ENCODE measurements at places on chromosomes 3 and 15.
A peak's percentile ranks its signal among the peaks of the same experiment; 100 is the strongest.

- no peak for DNase-seq
These were observed 6.2 kb downstream of the UBE2E1 start for GRCh38 chr3:23811919-23812318.

GRCh38 chr15:57382969-57383368 lies 6.7 kb downstream of the CGNL1 start:
- DNase-seq, result no peak

DNA sequence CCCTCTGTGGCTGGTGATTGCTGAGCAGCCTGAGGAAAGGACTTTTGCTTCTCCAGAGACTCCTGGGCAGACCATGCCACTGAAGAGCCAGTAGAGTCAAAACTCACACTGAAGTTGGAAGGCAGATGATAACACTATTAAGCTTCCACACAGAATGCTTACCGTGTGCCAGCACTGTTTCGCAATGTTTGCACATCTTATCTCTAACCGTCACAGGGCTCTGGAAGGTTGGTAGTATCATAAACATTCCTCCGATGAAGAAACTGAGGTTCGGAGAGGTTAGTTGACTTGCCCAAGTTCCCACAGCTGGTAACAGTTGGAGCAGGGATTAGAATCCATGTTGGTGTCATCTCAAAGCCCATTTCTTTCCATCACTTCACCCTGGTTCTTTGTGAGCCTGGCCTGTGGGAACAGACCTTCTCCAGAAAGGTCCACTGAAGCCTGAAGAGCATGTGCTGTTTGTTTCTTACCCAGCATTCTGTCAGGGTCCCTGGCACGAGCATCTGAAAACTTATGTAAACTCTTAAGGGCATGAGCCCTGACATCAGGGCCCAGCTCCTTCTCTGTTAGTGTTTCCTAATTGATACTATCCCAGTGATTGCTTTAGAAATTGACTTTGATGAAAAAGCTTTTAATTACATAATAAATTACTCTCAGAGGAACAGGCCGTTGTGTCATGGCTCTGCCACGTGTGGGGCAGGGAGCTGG lies 77.0 kb upstream of the PRR23C start:
- DNase-seq, result no peak

- no peak for DNase-seq
These were observed 48.8 kb upstream of the ATP2B2 start for GRCh38 chr3:10554236-10554611.

- DNase-seq, result no peak
These were observed 41.2 kb downstream of the SLC6A11 start for GRCh38 chr3:10857235-10857634.

DNA sequence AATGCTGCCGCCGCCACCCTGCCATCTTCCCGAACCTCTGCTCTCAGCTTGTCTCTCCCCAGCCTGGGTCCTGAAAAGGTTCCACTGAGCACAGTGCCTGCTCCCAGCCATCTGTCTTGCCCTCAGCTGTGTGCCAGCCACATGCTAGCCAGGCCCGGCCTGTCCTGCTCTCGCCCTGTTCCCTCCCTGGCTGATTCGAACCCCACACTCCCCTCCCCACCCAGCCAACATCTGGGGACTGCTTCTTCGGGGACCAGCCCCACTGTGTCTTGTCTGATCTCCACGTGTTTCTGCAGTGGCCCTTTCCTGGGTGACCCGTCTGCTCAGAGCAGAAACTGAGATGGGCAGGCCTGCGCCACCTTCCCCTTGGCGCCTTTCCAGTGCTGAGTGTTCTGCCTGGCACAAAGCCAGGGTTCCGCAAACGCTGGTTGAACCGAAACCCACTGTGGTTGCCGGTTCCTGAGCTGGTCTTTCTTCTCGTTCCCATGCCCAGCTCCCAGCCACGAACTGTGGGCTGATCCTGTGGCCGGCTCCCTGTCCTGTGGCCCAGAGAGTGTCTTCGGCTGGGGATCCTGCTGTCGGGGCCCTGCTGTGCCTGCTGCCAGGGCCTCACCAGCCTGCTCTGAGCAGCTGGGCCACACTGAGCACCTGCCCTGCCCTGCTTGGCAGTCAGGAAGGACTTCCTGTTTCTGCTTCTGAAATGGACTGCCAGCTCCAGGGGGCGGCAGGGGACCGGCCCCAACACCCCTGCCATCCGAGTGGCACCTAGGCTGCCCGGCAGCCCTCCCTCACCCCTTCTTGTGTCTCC lies 62.7 kb upstream of the KLF13 start:
- DNase-seq, result peak; percentile 28

DNA sequence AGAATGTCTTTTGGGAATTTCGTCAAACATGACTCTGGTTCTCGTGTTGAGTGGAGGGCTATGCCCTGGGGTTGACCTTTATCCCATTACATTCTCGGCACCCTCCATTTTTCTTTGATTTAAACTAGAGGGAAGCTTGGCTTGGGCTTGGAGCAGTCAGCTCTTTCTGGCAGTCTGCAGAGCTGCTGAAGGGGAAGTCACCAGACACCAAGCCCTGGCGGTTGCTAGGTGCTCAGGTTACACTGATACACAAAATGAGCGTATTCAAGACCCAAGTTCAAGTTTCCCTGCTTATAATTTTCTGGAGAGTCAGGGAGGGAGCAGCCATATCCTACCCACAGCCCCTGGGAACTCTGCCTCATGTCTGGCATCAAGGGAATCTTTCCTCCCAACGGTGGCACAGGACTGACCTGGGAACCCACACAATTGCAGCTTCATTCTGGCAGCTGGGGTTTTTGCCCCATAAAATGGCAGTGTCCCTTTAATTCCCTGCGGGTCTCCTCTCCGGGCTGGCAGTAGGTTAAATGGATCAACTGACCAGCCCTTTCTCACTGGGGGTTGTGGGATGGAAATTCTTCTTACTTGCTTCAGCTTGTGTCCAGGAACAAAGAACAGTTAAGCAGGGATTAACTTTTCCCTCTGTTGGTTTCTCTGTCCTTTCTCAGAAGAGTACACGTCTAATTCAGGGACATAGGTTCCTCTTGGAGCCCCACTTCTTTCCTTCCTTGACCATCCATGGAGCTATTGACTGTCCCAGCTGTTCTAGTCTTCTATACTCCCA lies 110.0 kb upstream of the DLG1 start:
- DNase-seq, result no peak

- DNase-seq, result no peak
These were observed 23.4 kb downstream of the VPS39 start for GRCh38 chr15:42184736-42185135.

DNA sequence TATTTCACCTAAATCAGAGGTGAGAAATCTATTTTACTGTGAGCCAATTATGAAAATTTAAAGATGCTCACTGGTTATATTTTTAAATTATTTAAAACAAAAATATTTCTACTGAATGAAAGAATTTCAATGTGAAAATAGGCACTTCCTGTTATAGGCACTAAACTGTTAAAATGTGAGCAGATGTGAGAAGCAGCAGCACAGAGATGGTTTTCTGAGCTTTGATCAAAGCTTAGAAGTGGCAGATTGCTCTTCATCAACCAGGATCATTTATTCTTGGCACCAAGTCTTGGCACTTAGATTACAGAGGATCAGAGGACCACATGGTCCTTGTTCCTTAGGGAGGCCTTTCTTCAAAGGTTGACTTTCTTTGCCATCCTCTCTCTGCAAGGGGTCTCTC lies 18.0 kb upstream of the TSC22D2 start:
- DNase-seq, result no peak

GRCh38 chr3:186551387-186551786 lies 7.2 kb upstream of the CRYGS start:
- no peak for DNase-seq

DNA sequence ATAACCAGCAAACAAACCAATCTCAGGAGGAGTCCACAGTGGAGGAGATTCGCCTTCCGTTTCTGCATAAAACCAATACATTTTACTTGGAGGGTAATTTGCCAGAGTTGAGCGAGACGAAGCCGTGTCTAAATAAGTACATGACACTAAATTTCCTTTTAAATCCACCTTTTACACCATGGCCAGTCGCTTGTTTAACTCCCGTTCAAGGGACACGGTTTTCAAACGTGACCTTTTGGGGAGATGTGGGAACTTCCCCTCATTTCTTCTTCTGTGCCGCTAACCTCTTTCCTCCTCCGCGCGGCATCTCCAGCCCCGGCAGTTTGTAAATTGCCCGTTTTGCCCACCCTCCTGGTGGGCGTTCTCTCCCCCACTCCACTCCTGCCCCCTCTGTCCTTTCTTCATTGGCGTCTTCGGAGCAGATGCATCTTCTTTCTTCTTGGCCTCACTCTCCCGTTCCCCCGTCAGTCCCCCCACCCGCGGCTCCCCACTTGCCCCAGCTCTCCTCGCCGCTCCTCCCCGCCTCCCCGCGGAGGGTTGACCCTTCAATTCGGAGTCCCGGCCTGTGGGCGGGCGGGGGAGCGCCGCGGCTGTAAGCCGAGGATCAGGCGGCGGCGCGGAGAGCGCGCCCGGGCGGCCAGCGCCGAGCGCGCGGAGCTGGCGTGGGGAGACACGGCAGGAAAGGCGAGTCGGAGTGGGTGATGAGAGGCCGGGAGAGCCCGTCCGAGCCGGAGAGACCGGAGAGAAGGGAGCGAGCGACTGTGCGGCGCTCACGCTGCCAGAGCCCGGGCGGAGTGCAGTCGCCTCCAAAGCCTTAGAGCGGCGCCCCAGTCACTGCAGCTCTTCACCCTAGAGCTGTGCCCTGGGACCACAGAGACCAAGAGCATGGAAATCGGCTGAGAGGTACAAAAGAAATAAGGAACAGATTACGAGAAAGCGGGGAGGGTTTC lies at the start of gene NLGN1:
NLGN1 (plus strand) TSS at position 584 of the 950 bp plus-strand sequence.
- DNase-seq, result peak; percentile 18

DNA sequence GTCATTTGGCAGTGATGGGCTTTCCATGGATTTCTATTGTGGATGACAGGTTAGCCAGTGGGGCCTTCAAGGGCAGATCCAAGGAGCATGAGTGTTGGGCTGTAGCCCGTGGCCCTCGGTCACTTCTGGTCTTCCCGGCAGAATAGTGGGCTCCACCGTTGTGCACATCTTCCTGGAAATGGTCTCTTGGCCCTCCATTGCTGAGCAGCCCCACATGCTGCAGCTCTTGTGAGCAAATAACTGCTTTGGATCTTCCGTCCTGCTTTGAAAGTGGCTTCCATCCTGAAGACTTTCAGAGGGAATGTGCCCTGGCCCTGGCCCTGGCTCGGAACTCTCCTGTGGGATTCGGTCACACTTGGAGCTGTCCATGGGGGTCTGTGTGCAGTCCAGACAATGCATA lies 102.8 kb downstream of the SNRPN start:
- DNase-seq, result no peak

DNA sequence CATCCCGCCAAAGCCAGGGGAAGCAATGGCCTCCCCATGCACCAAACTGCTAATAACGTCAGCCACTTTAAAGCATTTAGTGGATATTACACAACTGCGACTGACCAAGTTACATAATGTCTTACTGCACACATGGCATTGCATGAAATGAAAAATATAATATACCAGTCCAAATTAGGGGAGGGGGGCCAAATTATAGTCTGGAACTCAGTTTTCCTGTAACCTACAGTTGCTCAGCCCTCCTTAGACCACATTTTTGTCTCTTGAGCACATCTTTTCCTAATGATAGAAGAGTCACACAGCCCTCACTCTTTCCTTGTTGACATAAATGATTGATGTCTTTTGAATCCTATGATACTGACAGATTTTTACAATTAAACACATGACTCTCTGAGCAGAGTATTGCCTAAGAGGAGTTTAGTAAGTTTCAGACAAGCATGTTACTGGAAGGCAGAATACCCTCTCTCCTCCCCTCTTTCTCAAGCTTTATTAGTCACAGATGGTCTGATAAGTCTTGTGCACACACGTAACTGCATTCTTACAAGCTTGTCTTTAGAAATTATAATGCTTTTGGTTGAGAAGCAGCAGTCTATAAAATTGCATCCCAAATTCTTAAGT lies 1.1 kb upstream of the PLD1 start:
- no peak for DNase-seq
